ENCODE measurements at places on chromosomes 13 and 19.

DNA sequence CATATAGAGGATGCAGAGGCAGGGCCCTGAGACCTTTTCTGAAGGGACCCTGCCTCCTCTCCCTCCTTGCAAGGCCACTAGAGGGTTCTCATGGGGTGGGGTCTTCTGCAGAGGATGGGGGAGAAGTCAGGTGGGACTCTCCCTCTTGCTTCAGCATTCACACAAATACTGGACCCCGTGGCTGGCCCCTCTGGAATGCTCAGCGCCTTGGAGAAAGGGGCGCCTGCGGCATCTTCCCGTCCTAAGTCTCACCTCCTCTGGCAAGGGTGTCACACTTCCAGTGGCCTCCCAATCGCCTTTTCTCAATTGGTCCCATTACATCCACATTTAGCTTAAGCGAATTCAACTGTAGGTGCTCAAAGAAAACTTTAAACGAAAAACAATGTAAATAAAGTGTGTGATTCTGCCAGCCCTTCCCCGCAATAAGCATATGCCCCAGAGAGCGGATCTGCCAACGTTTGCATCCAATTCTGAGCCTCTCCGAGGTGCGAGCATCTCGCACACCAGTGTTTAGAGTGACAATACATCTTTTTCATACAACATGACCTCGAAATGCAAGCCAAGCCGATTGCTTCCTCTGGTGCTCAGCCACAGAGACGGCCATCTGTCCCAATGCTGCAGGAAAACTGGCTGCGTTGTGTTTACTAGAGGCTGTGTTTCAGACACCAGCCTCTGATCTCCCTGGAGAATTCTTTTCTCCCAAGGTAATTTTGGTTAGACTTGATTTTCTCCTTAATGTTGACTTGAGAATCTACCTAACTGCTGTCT lies 69.1 kb upstream of the WASF3 start:
- DNase-seq, result no peak

DNA sequence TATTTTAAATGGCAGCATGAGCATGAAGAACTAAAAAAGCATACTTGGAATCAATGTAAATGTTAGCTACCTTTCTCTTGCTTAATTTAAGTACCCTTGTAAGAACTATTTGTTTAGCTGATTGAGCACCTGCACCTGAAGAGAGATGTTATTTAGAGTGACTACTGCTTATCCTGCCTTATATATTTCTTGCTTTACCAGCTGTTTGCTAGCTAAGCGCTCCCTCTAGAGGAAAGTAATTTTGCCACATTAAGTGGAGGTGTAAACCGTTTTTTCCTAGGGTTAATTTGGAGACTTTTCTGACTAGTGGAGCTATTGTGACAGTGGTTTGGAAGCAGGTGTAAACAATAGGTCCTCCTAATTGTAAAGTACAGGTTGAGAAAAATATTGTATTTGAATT lies 19.4 kb upstream of the PSG2 start:
- no peak for DNase-seq

DNA sequence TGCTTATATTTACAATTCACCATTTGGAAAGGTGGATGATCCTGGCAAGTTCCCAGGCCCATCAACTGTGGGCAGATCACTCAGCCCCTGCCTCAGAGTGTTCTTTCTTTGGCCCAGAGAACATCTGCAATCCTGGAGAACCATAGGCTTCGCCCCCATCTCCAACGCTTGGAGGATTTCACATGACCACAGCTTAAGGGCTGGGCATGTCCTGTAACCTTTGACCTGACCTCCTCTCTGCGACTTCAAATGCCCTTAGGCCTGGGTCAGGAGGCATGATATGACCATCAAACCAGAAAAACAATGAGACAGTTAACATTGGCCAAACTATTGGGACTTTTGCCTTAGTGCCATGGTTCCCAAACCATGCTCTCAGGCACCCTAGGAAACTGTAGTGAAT lies 7.2 kb upstream of the MBNL2 start:
- DNase-seq, result no peak

GRCh38 chr19:50315773-50316448 lies 13.3 kb downstream of the KCNC3 start:
- peak; percentile 47 for DNase-seq

DNA sequence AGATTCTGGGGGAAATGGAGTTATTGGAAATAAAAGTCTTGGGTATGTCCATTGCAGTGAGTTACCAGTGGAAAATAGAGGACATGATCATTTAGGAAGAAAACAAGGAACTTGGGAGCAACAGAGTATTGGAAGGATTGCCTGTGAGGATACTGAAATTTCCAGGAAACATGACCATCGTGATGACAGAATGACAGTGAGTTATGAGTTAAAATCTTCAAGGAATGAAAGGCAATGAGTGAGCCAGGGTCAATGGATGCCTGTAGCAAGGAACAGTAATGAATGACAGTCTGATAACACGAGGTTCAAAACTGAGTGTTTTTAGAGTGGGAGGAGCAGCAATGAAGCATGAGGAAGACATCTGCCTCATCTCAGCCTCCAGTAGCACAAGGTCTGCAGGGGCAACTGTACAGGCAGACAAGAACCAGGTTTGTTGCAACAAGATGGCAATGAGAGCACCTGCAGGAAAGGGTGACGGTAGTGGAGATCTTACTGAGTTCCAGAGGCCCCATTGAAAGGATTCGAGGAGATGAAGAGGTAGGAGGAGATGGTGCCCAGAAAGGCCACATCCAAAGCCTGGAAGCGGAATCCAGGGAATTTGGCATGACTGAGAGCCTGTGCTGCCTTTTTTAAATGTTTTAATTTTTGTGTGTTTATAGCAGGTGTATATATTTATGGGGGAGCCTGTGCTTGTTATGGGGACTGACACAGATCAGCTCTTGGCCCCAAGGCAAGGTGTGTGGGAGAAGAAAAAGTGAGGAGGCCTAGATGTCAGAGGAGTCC lies 43.9 kb downstream of the N4BP2L1 start:
- DNase-seq, result no peak

- DNase-seq, result peak; percentile 32
Observed at GRCh38 chr13:98144027-98144741, 1.3 kb downstream of the FARP1 start.

- DNase-seq, result no peak
Observed at GRCh38 chr13:34805347-34805746, 136.7 kb upstream of the NBEA start.

All from thyroid gland (tissue), 4 donors.